Osteocyte (in vitro differentiated cells): ENCODE measurements at places on chromosomes 7 and 10.

GRCh38 chr7:111292026-111292470, 201.1 kb downstream of the LRRN3 start:
- DNase-seq, result no peak

- DNase-seq, result no peak
These were observed 3.4 kb upstream of the PRKCQ start for GRCh38 chr10:6583447-6583846.

GRCh38 chr7:108093341-108093740, 36.8 kb downstream of the LAMB4 start:
- no peak for DNase-seq

DNA sequence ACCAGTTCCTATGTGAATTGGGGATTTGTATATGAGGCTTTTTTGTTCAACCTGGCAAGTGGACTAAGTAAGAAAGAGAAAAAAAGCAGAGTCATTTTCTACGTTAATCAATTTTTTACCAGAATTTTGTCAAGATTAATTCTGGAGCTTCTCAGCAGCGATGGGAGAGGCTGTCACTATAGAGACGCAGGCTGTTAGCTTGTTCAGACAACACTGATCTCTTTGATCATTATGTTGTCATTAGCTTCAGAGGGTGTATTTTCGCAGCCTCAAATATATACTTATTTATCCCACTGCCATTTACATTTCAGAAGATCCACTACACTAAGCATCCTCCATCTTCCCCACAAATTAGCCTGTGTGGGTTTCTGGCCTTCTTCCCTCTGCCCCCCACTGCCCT, 196.7 kb upstream of the PFKP start:
- no peak for DNase-seq

DNA sequence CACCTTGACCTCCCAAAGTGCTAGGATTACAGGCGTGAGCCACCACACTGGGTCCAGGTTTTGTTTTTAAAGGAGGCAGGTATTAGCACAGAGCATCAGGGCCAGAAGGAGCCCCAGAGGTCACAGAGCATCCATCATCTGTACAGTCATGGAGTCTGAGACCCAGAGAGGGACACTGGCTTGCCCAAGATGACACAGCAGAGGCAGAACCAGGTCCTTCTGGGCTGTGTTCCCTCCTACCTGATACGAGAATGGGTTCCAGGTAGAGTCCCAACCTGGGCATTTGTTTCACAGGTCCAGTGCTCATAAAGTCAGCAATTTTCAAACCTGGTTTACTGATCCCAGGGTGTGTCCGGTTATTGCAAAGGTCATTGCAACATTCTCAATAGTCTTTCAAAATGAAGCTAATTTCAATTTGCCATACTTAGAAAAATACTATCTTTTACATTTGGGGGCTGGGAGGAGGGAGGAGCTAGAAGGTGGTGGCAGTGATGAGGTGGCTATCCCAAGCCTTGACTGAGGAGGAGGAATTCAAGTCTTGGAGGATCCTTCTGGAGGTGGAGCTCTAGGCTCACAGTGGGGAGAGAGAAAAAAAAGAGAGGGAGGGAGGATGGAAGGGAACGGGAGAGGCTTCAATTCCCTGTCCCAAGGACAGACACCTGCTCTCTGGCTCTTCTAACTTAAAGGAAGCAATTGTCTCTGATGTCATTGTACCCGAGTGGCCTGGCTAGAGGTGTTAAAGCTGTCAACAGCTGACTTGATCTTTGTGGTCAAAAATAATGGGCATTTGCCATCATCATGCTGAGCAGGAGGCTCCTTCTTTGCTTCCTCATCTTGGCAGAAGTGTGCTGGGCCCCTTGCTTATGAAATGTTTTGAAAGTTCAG, 8.1 kb downstream of the MXI1 start:
- DNase-seq, result no peak

DNA sequence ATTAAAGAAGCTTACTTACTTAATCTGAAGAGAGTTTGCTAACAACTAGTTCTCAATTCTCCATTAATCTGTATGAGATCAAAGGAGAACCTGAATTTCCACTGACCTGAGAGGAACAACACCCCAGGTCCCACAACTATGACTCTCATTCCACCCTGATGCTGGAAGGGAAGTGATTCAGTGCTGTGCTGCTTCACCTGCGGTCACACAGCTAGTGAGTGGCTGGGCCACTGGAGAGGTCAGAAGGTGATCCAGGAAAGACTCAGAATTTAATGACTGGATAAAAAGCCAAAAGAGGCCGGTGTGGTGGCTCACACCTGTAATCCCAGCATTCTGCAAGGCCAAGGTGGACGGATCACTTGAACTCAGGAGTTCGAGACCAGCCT, 23.6 kb downstream of the SORBS1 start:
- DNase-seq, result no peak

- DNase-seq, result peak; percentile 87
These were observed 192.3 kb downstream of the REEP3 start for GRCh38 chr10:63713191-63714144.

- DNase-seq, result no peak
These were observed 10.3 kb downstream of the EPHB6 start for GRCh38 chr7:142864980-142865747.

- DNase-seq, result no peak
These were observed 30.3 kb downstream of the C1GALT1 start for GRCh38 chr7:7212612-7213011.

DNA sequence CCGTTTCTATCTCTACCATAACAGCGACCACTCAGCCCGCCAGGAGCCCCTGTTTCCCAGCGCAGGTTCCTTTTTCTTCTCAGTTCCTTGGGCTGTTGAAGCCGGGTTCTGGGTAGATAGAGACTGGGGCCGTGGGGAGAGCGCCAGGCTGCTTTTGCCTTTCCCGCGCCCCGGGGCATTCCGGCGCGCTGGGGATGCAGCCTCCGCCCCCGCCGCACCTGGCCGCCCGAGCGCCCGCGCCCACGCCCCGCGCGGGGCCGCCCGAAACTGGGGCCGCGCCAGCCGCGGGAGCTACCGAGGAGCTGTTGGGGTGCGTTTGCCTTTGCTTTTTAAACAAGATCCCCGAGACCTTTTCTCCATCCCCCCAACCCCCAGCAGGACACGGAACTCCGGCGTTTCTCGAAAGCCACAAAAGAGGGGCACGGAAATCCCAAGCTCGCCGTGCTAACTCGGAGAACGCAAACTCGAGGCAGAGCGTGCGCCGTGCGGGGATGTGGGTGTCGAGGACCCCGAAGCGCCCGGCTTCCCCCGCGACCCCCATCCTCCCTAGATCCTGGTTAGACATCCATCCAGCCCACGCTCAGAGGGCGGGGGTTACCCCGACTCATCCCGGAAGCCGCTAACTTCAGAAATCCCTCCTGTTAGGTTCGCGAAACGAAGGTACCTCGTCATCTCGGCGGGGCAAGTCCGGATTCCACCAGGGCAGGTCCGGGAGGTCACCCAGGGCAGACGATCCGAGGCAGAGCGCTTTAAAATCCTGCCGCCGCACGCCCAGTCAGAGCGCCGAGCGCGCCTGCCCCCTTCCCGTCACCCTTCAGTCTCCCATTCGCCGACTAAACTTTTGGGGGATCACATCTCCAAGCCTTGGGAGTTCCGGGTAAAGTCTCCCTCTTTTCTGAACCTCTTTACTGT, 1.0 kb downstream of the GRM8 start:
- DNase-seq, result no peak

DNA sequence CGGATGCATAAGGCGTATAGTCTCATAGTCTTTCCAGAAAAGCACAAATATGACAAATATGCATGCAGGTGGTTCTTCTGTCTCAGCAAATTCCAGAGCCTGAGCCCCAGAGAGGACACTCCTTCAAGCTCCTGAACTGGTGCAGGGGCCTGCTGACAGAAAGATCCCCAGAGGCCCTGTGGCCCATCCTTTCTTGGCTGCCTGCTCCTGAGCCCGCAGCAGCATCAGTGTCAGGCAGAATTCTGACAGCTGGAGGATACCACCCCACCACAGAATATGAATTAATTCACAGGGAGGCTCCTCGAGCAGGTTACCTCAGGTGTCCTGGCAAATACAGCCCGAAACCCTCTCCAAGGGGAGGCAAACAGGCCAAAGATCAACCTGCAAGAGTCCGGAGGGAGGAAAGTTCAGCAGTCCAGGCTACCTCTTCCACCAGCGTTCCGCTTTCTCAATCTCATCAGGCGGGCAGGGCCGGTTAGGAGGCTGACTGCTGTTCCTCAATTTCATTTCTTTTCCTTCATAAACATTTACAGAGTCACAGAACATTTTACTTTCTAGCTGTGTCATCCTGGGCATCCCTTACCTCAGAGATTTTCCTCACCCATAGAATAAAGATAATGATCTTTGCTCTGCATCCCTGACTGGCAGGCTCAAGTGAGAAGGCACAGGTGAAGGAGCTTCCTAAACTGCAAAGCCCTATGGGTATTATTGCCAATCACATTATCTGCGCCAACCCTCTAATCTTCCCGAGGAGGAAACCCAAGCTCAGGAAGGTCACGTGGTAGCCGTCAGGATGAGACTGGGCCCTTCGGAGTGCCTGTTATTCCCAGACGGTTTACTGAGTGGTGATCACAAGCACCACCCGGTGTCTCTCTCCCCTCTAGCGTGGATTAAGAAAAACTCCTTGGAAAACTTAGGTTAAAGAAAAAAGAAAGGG, 1.4 kb downstream of the DNAJB12 start:
- no peak for DNase-seq

GRCh38 chr7:24692592-24692991, 64.7 kb downstream of the GSDME start:
- DNase-seq, result no peak

DNA sequence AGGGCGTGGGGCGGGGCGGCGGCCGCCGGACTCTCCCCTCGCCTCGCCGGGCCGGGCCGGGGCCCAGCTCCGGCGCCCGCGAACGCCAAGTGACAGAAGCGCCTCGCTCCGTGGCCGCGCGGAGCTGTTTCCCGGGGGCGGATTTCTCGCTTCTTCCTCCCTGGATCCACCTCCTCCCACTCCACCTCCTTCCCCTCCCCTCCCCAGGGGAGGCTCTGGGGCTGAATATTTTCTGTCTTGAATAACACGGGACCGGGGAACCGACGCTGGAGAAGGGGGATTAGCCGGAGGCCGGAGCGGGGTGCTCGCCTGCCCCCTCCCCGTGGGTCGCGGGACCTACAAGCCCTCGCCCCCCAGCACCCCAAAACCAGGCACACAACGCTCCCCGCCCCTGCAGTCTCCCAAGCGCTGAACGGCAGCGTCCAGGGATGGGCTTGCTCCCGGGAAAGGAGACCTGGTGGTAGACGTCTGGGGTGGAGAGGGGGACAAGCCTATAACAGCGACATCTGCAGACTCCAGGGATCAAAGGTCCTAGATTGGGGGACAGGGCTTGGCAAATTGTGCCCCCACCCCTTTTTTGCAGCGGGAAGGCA, at the start of gene ARHGAP21:
Gene ARHGAP21, minus strand, starts transcription at position 100 of the 593 bp plus-strand sequence. CDS start 1,988 bp downstream, outside the sequence.
- DNase-seq, result peak; percentile 89

DNA sequence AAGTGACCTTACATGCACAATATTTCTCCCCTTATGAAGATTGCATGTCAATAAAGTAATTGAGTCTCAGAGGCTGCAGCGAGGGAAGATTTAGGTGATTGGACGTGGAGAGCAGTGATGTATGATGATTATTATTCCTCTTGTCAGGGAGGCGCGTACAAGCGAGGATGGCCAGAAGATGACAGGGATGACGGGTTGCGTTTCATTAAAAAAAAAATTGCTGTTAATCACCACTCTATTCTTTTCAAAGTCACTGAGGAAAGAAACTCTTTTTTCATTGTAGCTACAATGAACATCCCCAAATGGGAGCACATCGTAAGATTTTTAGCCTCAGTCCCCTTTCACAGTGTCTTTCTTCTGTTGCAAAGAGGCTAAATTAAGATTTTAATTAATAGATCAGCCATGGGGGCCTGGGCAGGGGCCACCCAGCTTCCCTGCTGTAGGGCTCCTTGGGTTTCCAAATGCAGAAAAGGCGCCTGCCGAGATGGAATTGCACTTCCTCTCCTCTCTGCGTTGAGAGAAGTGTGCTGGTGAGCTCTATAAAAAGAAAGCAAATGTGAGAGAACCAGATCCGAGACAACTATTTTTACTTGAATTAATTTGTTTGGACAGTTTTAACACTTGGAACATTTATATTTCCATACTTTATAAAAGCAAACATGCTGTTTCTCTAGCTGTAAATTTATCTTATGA, 998.1 kb downstream of the LRMDA start:
- no peak for DNase-seq

GRCh38 chr10:86688398-86688921, 20.1 kb downstream of the LDB3 start:
- no peak for DNase-seq

DNA sequence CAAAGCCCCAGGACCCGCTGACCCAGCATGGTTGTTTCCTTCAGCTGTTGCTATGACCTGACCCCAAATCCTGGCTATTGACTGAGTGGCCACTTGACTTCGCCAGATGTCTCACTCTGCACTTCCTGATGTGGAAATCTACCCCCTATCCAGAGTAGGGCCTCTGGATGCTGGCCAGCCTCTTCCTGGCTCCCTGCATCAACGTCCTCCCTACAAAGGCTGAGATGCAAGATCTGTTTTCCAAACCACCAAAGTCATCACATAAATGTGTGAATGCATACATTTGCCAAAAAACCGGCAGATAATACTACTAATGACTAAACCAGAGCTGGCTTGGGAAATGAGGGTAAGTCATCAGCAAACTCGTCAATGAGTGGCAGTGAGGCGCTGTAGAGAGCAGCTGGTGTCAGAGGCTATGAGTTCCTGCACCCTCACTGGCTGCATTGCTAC, 70.4 kb downstream of the PYROXD2 start:
- no peak for DNase-seq

DNA sequence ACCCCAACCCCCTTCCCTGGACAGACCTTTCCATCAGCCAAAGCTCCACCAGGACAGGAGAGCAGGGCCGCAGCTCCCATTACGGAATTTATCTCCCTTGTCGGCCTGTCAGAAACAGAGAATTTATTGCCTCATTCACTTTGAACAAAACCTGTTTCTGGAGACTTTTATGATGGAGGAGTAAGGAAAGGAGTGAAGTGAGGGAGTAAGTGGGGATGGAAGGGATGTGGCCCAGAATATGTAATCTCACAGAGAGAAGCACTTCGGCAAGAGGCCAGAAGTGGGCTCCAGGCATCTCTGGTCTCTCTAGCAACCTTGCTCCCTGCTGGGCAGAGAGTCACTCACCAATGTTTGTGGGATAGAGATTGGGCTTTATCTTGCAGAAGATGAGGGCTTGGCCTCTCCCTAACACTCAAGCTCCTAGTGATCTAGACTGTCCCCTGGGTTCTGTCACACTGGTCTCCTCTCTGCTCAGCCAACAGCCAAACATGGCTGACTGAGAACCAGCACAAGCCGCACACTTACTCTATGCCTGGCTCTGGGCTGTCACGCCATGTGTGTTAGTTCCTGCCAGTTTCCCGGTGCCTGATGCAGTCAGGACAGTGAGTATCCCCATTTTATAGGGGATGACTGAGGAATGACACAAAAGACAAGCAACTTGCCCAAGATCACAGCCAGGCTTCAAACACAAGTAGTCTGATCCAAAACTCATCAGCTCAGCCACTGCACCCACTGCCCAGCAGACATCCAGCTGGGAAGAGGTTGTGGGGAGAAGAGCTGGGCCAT, 149.4 kb upstream of the ZMIZ1 start:
- DNase-seq, result no peak

- no peak for DNase-seq
These were observed 569.1 kb downstream of the DNAJB6 start for GRCh38 chr7:157905651-157906461.

- no peak for DNase-seq
These were observed 18.7 kb downstream of the YKT6 start for GRCh38 chr7:44219371-44220045.

- no peak for DNase-seq
These were observed 126.3 kb upstream of the CELF2 start for GRCh38 chr10:10891124-10892082.
